ENCODE measurements at places on chromosomes 12 and 14.

- DNase-seq, result no peak
Measured at GRCh38 chr12:121203482-121203881, 6.4 kb upstream of the P2RX4 start.

GRCh38 chr12:33432992-33433391, 6.6 kb downstream of the SYT10 start:
- no peak for DNase-seq

- no peak for DNase-seq
Measured at GRCh38 chr12:30243426-30243825, 452.2 kb downstream of the IPO8 start.

DNA sequence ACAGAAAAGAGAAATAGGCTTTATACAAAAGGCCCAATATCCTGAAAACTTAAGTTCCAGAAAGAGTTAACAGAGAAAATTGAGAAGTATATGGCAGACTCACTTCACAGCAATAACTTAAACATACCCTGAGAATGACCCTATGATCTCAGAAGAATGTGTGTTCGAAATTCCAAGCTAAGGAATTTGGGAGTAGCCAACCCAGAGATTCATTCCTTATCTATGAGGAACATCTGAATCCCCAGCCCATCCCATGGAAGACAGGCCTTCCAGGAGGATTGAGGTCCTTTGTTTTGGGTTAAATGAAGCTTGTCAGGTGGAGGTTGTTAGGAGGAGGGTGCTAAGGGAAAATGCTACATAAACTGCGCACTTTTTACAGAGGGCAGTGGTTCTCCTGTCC, 7.5 kb upstream of the SAV1 start:
- DNase-seq, result no peak

DNA sequence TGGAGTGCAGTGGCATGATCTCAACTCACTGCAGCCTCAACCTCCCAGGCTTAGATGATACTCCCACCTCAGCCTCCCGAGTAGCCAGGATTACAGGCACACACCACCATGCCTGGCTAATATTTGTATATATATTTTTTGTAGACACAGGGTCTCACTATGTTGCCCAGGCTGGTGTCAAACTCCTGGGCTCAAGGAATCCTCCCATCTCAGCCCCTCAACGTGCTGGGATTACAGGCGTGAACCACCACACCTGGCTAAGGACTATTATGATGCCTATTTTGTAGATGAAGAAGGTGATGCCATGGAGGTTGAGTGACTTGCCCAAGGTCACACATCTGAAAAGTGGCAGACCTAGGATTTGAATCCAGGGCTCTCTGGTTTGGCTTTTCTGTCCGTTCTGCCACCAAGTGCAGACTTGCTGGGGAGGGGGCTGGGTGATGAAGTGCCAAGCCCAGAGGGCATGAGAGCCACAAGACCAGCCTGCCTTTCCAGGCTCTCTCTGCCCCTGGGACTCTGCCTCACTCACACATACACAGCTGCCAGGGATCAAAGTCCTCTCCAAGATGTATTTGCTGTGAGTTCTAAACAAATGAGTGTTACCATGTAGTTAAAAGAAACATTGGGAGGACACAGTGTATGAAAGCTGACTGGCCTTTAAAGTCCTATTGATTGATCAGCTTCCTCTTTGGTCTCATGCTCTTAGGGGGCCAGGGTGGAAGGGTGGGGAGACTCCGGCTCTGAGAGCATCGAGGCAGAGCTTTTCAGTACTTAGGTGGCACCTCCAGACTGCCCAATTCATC, 21.3 kb upstream of the RBM19 start:
- DNase-seq, result no peak

DNA sequence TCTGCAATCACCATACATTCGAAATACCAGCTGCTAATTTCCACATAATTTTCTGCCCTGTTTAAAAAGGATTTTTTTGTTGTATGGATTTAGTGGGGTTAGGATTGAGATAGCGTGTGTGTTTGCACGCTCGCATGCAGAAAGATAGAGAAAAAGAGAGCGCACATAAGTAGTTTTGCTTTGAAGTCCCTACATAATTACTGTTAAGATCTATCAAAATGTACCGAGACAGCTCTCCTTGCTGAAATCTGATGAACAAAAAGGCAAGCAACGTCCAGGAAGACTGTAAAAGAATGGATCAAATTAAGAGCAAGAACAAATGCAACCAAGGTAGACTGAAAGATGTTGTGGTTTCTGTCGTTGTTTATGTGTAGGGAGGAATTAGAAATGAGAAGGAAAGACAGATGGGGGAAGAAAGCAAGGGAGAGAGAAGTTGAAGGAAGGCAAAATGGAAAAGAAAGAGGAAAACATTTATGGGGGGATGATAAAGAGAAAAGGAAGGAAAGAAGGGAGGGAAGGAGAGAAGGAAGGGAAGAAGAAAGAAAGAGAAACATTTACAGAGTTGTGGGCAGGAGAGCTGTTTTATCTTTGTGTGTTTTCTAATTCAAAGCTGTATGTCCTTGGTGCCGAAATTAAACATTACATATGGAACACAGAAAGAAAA, 522.3 kb downstream of the MED13L start:
- no peak for DNase-seq

GRCh38 chr14:46036099-46036498, 615.5 kb downstream of the RPL10L start:
- DNase-seq, result no peak
